ENCODE measurements at places on chromosomes 4 and X. TPM values are rescaled to one million over a fixed set of nuclear protein-coding genes. Genes with fewer than 3 reads are reported as not detected.

The AGA gene
- total RNA-seq: 39.8 TPM

The CCNB3 gene
- total RNA-seq: under 0.01 TPM

The FAT4 gene
- total RNA-seq: 7.9 TPM

The USP46 gene
- total RNA-seq: 5.9 TPM

The IL9R gene
- total RNA-seq: not detected

The SUPT20HL1 gene
- total RNA-seq: not detected

The ABCG2 gene
- total RNA-seq: 0.67 TPM

The ZNF280C gene
- total RNA-seq: 3.1 TPM

The ASB12 gene
- total RNA-seq: 0.17 TPM

The SHOX gene
- not detected for total RNA-seq

The SPOCK3 gene
- 1.0 TPM for total RNA-seq

The DUSP9 gene
- total RNA-seq: 0.34 TPM

The KLF8 gene
- total RNA-seq: 0.59 TPM

The LIN54 gene
- total RNA-seq: 13.5 TPM

The CCDC158 gene
- under 0.01 TPM for total RNA-seq

The FAM149A gene
- 3.2 TPM for total RNA-seq

The TIMM8A gene
- total RNA-seq: 5.7 TPM

The SLC2A9 gene
- 0.17 TPM for total RNA-seq

The ZCCHC4 gene
- total RNA-seq: 10.4 TPM

The RRH gene
- not detected for total RNA-seq

The TCEAL9 gene
- 113 TPM for total RNA-seq

The ADAMTS3 gene
- total RNA-seq: 0.84 TPM

The PSAPL1 gene
- not detected for total RNA-seq

The GPM6B gene
- 9.4 TPM for total RNA-seq

The NLGN3 gene
- 1.2 TPM for total RNA-seq

The ALAS2 gene
- total RNA-seq: not detected

The ZFP42 gene
- total RNA-seq: not detected

The CPE gene
- 11.6 TPM for total RNA-seq

The GPR78 gene
- not detected for total RNA-seq

The CHRNA9 gene
- total RNA-seq: not detected

The RTL3 gene
- total RNA-seq: 0.50 TPM

The APLN gene
- 0.34 TPM for total RNA-seq

The NLGN4X gene
- not detected for total RNA-seq

The KLB gene
- not detected for total RNA-seq

The GPR34 gene
- not detected for total RNA-seq

The ACOT9 gene
- 37.9 TPM for total RNA-seq

The FAM9B gene
- total RNA-seq: not detected

The CSAG3 gene
- total RNA-seq: not detected
